Activated T-helper 1 cell treated with anti-CD3 and anti-CD28 coated beads, Interleukin-12 subunit alpha, Interleukin-12 subunit beta, Interleukin-2, Interleukin-4 antibody, amounts not matched to agents 30 ng/mL and 10 ng/mL and 1 ng/mL, durations not matched to agents 14 hours and 24 hours and 36 hours (primary cell): ENCODE measurements at places on chromosomes 12 and 14. TPM values are rescaled to one million over a fixed set of nuclear protein-coding genes. Genes with fewer than 3 reads are reported as not detected.

DNA sequence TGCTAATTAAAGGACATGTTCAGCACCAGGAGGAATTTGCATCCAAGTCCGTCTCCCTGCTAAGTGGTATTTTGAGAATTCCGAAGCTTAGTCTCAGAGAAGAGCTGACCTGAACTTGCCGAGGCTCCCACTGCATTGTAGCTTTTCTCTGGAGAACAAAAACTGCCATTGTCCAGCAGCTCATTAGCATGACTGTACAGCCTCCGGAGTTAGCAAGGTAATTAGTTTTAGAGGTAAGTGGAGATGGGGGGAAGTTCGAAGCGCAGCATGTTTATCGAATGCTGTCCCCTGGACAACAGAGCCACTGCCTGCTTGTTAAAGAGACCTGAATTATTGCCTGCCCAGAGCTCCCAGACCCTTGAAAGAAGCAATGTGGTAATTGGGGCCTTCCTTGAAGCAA is 160.3 kb upstream of the PELI2 start:
- no peak for DNase-seq

KRT71 gene
- not detected in 2 replicates for total RNA-seq

- DNase-seq = no peak
Observed at GRCh38 chr14:95700221-95700976, 13.5 kb downstream of the TCL1A start.

- DNase-seq = peak; percentile 19
Observed at GRCh38 chr12:80778005-80778541, 61.4 kb downstream of the MYF5 start.

GRCh38 chr12:131896811-131897270 is 2.4 kb downstream of the ULK1 start:
- no peak for DNase-seq

GRCh38 chr14:30015489-30015888 is 87.8 kb upstream of the PRKD1 start:
- DNase-seq = no peak

GALNT16 gene
- 0.02 and 0.05 TPM in 2 replicates for total RNA-seq
